Placental pericyte (primary cell): ENCODE measurements at places on chromosomes 2 and 18. TPM values are rescaled to one million over a fixed set of nuclear protein-coding genes. Genes with fewer than 3 reads are reported as not detected.

BABAM2 gene
- total RNA-seq, result 19.8 and 26.3 TPM in 2 replicates

MFF gene
- 55.5 and 70.5 TPM in 2 replicates for total RNA-seq

TRIB2 gene
- 32.6 and 83.8 TPM in 2 replicates for total RNA-seq

GPR39 gene
- 2.6 and 21.2 TPM in 2 replicates for total RNA-seq

TYMS gene
- total RNA-seq, result 5.7 and 35.1 TPM in 2 replicates

NFE2L2 gene
- 51.0 and 116 TPM in 2 replicates for total RNA-seq

GREB1 gene
- total RNA-seq, result 0.29 and 0.44 TPM in 2 replicates

ERICH2 gene
- total RNA-seq, result not detected in 2 replicates

ASB18 gene
- total RNA-seq, result not detected in 2 replicates

SFT2D3 gene
- 4.4 and 8.2 TPM in 2 replicates for total RNA-seq

INHA gene
- total RNA-seq, result 0.22 TPM in 1 of 2 replicates, not detected in the other

MRO gene
- total RNA-seq, result not detected in 2 replicates

TNFAIP6 gene
- total RNA-seq, result 38.1 and 44.2 TPM in 2 replicates
